Fibroblast of skin of scalp (primary cell): ENCODE measurements at places on chromosomes 2 and 18.
A peak's percentile ranks its signal among the peaks of the same experiment; 100 is the strongest.

DNA sequence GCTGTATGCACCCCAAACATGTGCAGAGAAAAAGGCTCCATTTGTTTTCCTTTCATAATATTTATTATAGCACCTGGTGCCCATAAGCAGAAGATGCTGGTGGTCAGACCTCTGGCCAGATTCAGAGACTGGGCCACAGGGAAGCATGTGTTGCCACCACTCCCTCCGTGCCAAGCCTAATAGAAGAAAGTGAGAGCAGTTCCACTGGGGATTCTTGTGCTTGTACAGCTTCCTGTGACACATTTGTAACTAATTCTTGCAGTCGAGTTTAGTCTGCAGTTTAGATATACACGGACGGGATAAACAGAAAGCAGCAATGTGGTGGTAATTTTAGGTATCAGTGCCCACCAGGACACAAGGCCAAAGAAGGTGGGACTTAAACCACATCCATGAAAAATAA is 135.4 kb upstream of the PIEZO2 start:
- peak; percentile 29 for DNase-seq

DNA sequence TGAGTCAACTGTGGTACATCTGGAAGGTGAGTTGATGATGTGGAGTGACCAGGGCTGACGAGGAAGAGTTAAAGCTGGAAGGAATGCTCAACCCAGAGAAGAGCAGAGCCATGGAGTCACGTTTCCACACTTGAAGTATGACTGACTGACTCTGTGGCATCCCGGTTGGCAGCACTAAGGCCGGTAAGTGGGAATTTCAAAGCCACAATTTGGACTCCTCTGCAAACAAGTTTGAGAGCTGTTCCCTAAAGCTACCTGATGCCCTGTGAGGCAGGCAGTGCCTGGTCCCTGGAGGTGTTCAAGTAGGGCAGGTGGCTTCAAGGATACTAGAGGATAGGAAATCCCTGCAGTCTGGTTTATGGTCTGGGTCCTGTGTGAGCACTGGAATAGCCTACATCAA is 69.3 kb upstream of the ITGB6 start:
- no peak for DNase-seq

DNA sequence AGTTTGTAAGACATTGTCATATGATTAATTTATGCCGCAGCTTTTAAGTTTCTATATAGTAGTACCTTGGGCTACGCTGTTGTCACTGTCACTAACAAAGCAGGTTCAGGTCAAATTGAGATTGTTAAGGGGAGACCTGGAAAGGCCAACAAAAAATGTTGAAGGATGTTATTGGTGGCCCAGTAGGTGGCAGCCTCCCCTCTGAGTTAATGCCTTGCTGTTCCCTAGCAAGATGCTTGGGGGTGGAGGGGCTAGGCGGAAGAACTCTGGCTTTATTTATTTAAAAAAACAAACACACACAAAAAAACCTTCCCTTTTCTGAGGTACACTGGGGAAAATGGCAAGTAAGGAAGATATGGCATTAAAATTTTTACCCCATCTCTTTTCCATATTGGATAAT is 128.3 kb upstream of the ATP5MC3 start:
- peak; percentile 6 for DNase-seq

GRCh38 chr2:222042666-222043065 is 256.1 kb downstream of the PAX3 start:
- DNase-seq = no peak

DNA sequence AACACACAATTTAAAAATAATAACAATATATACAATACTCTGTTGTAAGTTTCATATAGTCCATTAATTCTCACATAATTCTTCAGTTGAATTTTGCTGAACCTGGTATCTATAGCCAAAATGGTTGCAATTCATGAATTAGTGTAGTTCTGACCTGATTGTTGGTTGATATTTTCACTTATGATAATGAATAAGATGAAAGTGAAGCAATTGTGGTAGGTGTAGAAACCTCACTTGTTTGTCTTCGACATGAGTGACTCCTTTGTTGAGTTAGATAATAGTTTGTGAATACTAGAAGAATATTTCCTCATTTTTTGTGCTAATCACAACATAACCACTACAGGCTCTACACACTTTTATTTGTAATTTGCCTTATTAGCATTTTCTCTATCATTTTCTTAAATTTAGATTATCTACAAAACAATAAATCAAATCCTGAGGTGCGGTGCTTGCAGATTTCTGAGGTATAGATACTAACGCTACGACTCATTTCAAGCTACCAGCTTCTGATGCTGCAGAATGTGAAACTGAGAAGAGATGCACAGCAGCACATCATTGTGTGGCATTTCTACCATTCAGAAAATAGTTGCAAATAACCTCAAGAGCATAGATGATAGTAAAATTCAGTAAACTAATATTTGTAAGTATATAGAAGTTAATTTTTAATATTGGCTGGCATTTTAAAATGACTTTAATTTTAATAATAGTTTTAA is 117.9 kb downstream of the KCNH7 start:
- DNase-seq = no peak

- DNase-seq = no peak
These were observed 17.3 kb downstream of the TWIST2 start for GRCh38 chr2:238865015-238865719.
